Chondrocyte (in vitro differentiated cells): ENCODE measurements at places on chromosomes 6 and 20. TPM values are rescaled to one million over a fixed set of nuclear protein-coding genes. Genes with fewer than 3 reads are reported as not detected.

- no peaks in the 10 kb centered on the region for H3K27me3 ChIP-seq
- H3K4me1 ChIP-seq: peaks cover 23% of the 10 kb centered on the region
- H3K27ac ChIP-seq: no peak overlapping the region
- no peak overlapping the region for H3K4me3 ChIP-seq
Observed at GRCh38 chr6:12101048-12101447, 88.9 kb downstream of the HIVEP1 start.

DNA sequence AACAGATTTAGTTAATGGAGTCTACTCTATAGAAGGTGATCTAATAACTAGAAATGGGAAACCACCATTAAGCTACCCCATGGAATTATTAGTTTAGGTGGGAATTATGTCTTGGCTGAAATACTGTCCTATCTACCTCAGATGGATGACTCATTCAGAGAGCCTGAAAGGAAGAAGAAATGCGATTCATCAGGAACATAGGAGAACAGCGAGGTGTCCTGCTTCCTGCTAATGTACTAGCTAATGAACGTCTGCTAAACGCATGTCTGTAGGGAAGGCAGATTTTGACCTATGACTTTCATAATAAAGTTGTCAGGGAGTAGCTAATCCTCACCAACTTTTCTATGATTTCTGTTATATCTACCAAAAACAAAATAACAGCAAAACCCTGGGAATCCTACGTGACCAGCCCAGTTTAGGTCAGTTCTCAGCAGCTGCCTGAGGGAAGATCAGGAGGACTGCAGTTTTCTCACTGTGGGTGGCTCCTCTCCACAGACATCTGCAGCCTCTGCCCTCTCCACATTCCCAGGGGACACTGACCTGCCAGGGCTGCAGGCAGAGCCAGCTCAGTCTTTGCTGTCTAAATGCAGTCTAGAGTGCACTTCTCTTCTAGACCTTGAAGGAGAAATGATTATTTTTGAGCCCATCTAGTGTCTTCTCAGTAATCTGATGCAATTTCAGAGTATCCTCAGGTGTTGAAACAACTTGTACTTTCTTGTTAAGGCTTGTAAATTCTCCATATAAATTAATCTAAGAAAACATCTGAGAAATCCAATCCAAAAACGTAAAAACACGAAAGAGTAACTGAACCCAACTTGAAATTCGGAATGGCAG lies 18.1 kb upstream of the SFT2D1 start:
- peaks cover 41% of the 10 kb centered on the region for H3K4me1 ChIP-seq
- peaks cover 3% of the 10 kb centered on the region for H3K27me3 ChIP-seq
- peak overlapping the region; percentile 89 for H3K27ac ChIP-seq
- no peak for DNase-seq
- peak overlapping the region; percentile 35 for H3K4me3 ChIP-seq

The USP49 gene
- 3.4 to 5.2 TPM (median 3.5 TPM) in 3 replicates for total RNA-seq

The FRK gene
- 0.60 to 1.1 TPM (median 1.1 TPM) in 3 replicates for total RNA-seq
